ENCODE measurements at places on chromosomes 1 and 21. TPM values are rescaled to one million over a fixed set of nuclear protein-coding genes. Genes with fewer than 3 reads are reported as not detected.

The NPR1 gene
- total RNA-seq: 8.5 TPM

The CNIH3 gene
- total RNA-seq: 2.6 TPM

The BTBD8 gene
- total RNA-seq: 8.1 TPM

The PPCS gene
- 25.5 TPM for total RNA-seq

The EVA1B gene
- total RNA-seq: 25.7 TPM

The UBL4B gene
- not detected for total RNA-seq

The HUNK gene
- total RNA-seq: 2.5 TPM

The DUSP10 gene
- 24.8 TPM for total RNA-seq

The ADAMTS4 gene
- total RNA-seq: 18.9 TPM

The SFN gene
- 66.7 TPM for total RNA-seq

The KCNA3 gene
- 0.72 TPM for total RNA-seq
